NCI-H2081 (cell line): ENCODE measurements at places on chromosomes 1 and 21.
A peak's percentile ranks its signal among the peaks of the same experiment; 100 is the strongest.

- no peak for DNase-seq
Observed at GRCh38 chr1:100036718-100037655, 67.2 kb downstream of the SLC35A3 start.

DNA sequence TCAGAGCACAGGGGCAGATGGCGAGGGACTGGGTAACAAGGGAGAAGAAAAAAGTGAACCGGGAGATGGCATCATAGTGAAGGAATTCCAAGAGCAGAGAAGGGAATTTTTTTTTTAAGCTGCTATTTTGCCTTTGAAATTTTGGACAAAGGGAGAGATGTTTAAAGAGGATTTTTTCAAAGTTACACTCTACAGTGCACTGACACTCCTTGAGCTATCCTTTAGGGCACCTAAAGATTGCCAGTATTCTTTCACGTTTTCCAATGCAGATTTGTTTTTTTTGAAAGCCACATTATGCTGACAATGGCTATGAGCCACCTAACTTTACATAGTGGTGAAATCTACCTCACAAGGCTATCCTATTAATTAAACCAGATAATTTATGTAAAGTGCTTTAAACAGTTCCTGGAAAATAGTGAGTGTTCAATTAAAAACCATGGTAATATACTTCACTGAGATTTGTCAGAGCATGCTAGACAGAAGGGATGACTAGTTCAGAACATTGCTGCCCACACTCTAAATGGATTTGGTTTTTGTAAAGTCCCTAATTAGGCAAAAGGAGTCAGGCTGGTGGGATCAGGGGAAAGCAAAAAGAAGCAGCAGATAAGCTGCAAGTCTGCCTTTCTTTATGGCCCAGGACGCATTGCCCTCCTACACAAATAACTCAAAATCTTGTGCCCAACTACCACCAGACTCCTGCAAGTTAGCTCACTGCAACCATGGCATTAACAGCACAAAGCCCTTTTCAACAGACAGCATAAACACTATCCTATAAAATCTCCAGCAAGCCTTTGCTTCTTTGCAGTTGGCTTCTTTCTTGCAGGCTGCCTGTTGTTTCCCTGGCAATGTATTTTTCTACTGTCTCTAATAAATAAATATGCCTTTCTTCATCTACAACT is 53.9 kb downstream of the PRDX6 start:
- no peak for DNase-seq

GRCh38 chr1:59146651-59147358 is 150.1 kb upstream of the FGGY start:
- no peak for DNase-seq

- DNase-seq: no peak
Observed at GRCh38 chr1:58585581-58586151, 8.6 kb upstream of the TACSTD2 start.

- no peak for DNase-seq
Observed at GRCh38 chr1:43619996-43620920, 29.7 kb upstream of the KDM4A start.

- DNase-seq: no peak
Observed at GRCh38 chr21:31772674-31773555, 41.0 kb upstream of the SCAF4 start.

DNA sequence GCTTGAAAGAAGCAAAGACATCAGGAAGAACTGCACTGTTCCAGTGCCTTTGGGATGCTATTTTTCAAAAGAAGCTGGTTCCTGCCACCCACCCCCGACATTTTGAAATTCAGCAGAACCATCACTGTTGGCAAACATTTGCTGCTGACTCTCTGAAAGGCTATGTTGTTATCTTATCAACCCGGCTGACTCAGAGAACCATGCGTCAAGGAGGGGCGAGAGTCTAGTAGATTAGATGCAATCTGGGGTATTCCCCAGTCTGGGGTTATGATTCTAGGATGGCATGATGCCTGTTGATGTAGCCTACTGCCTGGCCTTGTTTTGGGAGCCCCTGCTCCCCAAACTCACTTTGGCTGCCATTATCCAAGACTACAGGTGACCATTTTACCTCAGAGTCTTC is 267.8 kb upstream of the RUNX1 start:
- DNase-seq: no peak

GRCh38 chr1:37477946-37478345 is 3.6 kb downstream of the ZC3H12A start:
- DNase-seq: no peak

DNA sequence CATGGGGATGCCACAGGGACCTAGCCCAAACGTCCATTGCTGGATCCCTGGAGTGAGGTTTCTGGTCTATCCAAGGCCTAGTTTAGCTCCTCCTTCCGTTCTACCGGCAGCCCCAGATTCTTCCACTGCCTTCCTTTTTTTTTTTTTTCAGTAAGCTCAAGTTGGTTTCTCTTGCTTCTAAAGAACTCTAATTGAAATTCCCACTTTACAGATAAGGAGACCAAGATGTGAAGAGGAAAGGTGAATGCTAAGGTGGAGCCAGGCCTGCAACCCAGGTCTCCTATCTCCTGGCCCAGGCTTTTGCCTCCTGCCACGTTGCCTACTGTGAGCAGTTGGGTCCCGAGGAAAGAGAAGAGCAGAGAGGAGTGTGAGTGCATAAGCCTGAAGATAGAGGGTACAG is 31.5 kb upstream of the CLIC4 start:
- DNase-seq: no peak

- DNase-seq: no peak
Observed at GRCh38 chr1:161705537-161705936, 1.5 kb upstream of the FCRLA start.

DNA sequence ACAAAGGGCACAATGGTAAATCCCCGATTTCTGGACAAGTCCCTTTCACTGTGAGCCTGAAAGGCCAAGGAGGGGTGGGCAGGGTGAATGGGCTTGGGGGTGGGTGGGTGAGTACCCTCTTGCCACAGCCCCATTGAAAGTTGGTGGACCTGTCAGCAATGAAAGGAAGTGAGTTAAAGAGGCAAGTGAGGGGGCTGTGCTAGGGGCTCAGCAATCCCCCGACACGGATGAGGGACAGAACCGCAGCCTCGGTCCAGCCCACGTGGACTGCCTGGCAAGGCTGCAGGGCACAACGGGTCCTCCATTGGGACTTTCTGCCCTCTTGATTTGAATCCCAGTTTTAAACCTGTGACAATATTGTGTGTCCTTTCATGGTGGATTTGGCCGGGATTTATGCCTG is 255.3 kb downstream of the FOXD2 start:
- DNase-seq: no peak

GRCh38 chr1:33502726-33503125 is 30.3 kb downstream of the ZSCAN20 start:
- DNase-seq: no peak

DNA sequence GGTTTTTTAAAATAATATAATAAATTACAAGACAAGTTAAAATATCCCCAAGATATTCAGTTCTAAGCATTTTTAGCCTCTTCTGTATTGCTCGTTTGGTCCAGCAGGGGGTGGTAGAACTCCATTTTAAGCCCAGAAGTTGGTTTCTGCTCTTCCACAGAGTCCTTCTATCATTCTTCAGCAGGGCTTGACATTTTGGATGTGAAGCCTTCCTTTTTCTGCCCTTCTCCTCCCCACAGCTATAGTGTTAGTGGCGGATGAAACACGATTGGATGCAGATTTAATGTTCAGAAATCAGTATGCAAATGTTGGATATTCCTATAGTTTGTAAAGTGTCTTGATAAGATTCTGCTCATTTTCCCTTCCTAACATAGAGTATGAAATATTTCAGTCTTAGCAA is 1.4 kb downstream of the NCAM2 start:
- peak; percentile 53 for DNase-seq

DNA sequence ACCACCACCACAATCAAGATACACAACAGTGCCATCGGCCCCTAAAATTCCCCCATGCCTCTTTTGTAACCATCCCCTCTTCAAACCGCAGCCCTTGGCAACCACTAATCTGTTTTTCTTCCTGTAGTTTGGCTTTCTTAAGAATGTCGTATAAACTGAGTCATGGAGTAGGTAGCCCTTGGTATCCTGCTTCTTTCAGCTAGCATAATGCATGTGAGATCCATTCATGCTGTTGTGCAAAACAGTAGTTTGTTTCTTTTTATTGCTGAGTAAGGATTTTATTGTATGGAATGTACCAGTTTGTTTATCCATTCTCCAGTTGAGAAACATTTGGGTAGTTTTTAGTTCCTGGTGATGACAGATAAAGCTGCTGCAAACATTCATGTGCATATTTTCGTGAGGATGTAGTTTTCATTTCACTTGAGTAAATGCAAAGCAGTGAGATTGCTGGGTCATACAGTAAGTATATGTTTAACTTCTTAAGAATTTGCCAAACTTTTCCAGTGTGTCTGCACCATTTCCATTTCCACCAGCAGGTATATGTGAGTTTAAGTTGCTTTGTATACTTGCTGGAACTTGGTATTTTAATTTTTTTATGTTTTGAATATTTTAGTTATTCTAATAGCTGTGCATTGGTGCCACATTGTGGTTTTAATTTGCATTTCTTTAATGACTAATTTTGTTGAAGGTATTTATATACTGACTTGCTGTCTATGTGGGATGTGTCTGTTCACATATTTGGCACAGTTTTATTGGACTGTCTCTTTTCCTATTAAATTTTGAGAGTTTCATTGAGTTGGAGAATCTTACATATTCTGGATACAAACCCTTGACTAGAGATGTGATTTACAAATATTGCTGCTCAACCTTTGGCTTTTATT is 148.4 kb upstream of the MAP1LC3C start:
- no peak for DNase-seq

GRCh38 chr21:32834211-32834915 is 62.8 kb upstream of the PAXBP1 start:
- DNase-seq: no peak

- no peak for DNase-seq
Observed at GRCh38 chr1:33822396-33822795, 41.5 kb upstream of the HMGB4 start.

DNA sequence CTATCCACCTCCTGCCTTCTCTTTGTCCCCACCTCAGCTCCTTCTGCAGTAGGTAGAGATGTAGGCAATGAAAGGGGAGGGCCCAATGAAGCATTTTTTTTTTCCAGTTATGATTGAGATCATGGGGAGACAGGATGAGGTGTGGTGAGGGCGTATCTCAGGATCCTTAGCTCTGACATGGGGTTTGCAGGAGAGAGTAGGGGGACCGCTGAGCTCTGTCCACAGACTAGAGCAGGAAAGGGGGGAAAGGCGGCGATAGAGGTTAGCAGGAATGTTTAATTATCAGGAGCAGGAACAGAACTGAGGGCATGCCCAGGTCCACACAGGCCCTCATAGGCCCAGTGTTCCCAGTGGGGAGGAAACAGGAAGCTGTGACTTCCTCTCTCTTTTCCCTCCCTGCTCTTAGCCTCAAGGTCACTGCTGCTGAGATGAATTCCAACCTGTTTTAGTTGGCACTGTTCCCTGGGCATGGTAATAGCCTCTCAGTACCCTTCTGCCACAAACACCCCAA is 901 bp upstream of the RXFP4 start:
- DNase-seq: peak; percentile 17

- DNase-seq: peak; percentile 66
Observed at GRCh38 chr1:203172184-203173010, 3.2 kb downstream of the MYBPH start.

- DNase-seq: peak; percentile 55
Observed at GRCh38 chr1:245156736-245157505, 2.1 kb downstream of the KIF26B start.

DNA sequence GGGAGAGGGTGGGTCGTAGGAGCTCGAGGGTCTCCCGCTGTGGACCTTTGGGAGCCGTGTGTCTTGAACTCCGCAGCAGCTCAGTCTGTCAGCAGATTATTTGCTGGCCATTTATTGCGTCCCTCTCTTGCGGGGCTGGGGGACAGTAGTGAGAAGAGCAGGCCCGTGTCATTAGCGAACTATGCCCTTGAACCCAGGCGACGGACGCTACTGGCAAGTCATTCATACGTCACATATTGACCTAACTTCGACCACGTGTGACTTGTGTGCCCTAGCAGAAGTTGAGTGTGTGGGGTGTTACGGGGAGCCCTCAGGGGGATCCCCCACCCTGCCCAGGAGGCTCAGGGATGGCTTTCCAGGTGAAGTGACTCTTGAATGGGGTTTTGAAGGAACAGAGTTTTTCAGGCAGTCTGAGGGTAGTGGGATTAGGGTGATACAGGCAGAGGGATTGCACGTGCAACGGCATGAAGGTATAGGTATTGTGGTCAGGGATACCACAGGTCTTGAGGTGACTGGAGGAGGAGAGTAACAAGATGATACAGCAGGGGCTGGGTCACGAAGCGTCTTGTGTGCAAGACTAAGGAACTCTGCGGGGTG is 13.0 kb downstream of the RCC1 start:
- peak; percentile 43 for DNase-seq

DNA sequence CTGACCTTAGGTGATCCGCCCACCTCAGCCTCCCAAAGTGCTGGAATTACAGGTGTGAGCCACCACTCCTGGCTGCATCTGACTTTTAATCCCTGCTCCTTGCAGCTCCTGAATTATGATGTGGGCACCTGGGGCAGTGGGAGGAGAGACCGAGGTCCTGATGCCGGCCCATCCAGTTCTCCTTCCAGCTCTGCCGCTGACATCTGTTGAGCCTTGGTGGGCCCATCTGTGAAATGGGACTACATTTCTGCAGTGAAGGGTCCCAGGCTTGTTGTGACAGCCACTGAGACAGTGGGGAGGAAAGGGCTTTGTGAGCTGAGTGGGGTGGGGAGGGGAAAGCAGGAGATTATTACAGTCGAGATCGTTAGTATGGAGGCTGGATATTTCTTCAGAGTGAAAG is 11.8 kb downstream of the PLA2G2F start:
- no peak for DNase-seq

DNA sequence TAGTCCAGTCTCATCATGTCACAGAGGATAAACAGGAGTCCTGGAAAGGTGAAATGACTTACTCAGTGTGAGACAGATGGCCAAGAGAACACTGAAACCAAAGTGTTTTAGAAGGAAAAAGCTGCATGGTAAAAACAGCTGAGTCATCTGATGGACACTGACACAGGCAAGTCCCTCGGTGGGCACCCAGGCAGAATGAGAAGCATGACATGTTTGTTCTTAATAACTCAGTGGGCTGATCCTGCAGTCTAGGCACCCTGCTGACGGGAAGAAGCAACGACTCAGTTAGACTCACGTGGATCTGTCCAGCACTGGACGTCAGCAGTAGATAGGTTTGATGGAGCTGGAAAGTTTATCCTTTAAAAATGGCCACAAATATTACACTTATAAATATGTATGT is 116.9 kb downstream of the RGS7 start:
- DNase-seq: no peak

DNA sequence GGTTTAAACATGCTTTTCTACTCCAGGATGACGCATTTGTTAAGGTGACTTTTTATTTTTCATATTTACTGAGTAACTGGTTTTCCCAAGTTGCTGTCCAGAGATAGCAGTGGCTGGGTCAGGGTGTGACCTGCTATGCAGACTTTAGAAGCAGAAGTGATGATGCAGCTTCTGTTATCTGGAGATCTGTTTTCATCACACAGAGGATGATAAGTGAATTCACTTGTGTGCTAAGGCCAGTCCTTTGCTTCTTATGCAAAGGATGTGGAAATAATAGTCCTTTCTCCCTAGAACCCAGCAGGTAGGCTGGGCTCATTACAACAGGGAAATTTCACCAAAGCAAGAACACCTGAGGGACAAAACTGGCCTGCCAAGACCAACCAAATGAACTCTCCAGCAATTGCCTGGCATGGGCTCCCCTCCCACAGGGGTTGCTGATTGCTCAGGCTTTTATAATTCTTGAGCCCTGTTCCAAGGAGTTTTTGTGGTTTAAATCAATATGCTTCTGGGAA is 97.8 kb upstream of the LPGAT1 start:
- DNase-seq: peak; percentile 87

- no peak for DNase-seq
Observed at GRCh38 chr1:158068918-158069317, 75.5 kb downstream of the KIRREL1 start.

GRCh38 chr1:156372265-156372586 is 3.2 kb downstream of the RHBG start:
- no peak for DNase-seq
